Stimulated activated CD4-positive, alpha-beta T cell treated with anti-CD3 and anti-CD28 coated beads, Interleukin-12 subunit alpha, Interleukin-12 subunit beta, amount 100 ng/mL, for 4 hours (primary cell): ENCODE measurements at places on chromosomes 16 and 17.

- no peak for DNase-seq
These were observed 7.8 kb downstream of the RARA start for GRCh38 chr17:40316571-40317344.

GRCh38 chr16:19783363-19784182, 65.5 kb downstream of the IQCK start:
- DNase-seq = no peak

- no peak for DNase-seq
These were observed 18.7 kb downstream of the LRRC75A start for GRCh38 chr17:16473044-16474011.

- no peak for DNase-seq
These were observed 49.9 kb downstream of the BAIAP2 start for GRCh38 chr17:81084680-81085419.

GRCh38 chr17:37650419-37651003, 7.3 kb upstream of the DDX52 start:
- no peak for DNase-seq

- DNase-seq = no peak
These were observed 10.8 kb downstream of the ZNF469 start for GRCh38 chr16:88393571-88393970.

- peak; percentile 40 for DNase-seq
These were observed 38.4 kb upstream of the ARL4D start for GRCh38 chr17:43360376-43360738.

GRCh38 chr16:1998360-1998835, 8.6 kb downstream of the SYNGR3 start:
- DNase-seq = no peak

DNA sequence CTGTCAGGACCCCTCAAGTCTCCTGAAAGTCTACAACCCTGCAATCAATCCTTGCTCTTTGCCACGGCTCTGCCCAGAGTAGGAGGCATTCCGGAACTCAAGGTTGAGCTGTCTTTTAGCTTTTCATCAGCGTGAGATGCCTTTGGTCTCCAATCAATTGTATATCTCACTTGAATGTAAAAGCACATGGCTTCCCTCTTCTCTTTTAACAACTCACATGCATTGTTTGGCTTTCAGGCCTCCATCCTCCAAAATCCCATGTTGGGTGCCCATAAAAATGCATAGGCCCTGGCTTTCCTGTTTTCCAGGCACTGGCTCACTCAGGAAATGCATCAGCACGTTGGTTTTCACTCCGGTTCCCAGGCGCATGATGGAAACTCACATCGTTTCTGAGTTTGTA, 64.0 kb upstream of the FOXF1 start:
- DNase-seq = no peak

GRCh38 chr16:9378876-9379275, 287.4 kb downstream of the HAPSTR1 start:
- no peak for DNase-seq

- no peak for DNase-seq
These were observed 15.3 kb upstream of the RPTOR start for GRCh38 chr17:80529104-80529903.

DNA sequence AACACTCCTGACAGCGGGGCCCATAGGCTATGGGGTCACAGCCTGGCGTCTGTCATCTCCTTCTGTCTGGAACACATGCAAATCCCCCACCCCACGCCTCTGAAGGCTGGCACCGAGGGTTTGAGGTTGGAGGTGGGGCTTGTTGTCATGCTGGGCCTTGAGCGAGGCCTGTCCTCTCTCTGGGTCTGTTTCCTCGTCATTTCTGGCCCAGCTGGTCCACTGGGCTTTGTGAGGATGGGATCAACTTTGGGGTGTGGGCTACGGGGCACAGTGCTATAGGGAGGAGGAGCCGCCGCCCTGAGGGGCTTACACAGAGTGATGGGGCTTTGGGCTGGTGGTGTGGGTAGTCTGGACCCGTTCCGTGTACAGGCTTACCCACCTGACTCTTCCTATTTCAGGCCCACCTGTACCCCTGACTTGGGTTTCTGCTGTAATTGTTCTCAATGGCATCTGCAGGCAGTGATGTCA, 87.5 kb downstream of the AMFR start:
- DNase-seq = no peak

DNA sequence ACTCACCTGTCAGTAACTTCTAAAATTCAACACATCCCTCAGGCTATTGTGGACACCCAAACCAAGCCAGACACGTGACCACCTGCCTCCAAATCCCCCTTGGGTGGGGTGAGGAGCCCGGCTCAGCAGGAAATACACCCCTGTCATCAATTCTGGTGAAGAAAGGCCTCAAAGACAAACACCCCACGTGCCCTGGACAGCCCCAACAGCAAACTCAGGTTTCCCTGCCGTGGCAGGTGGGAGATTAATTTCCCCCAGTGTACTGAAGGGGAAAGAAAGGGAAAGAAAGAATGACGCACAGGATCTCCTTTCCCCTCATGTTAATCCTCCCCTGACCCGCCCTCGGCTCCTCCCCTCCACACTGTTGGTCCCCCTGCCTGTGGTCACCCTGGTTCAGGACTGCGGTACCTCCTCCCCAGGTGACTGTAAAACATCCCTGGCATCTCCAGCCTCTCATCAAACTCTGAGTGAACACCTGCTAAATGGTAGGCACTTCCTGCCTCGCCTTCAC, 98.3 kb downstream of the ZNF423 start:
- no peak for DNase-seq

DNA sequence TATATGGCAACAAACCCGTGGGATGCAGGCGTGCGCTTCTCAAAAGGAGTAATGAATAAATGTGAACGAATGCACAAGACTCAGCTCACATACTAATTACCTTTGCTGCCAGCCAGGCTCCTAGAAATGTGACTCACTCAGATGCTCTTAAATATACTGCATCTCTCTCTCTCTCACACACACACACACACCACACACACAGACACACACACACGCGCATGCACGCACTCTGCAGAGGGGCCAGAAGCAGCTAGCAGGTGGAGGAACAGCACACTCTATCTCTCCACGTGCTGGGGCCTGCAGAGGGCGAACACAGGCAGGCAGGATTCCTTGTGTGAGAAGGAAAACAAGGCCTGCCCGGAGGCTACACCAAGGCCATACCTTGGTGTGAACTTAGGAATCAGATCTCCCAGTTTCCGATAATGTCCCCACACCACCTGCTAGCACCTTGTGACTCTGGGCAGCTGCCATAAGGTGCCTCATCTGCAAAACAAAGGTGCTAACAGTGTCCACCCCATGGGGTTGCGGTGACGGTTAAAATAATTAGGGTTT, 5.3 kb downstream of the GPRC5B start:
- DNase-seq = no peak

- DNase-seq = no peak
These were observed 687.7 kb upstream of the RBFOX1 start for GRCh38 chr16:6644916-6645315.

- DNase-seq = no peak
These were observed 21.8 kb downstream of the GSE1 start for GRCh38 chr16:85634747-85635544.

GRCh38 chr17:14925498-14925897, 339.6 kb downstream of the PMP22 start:
- no peak for DNase-seq

DNA sequence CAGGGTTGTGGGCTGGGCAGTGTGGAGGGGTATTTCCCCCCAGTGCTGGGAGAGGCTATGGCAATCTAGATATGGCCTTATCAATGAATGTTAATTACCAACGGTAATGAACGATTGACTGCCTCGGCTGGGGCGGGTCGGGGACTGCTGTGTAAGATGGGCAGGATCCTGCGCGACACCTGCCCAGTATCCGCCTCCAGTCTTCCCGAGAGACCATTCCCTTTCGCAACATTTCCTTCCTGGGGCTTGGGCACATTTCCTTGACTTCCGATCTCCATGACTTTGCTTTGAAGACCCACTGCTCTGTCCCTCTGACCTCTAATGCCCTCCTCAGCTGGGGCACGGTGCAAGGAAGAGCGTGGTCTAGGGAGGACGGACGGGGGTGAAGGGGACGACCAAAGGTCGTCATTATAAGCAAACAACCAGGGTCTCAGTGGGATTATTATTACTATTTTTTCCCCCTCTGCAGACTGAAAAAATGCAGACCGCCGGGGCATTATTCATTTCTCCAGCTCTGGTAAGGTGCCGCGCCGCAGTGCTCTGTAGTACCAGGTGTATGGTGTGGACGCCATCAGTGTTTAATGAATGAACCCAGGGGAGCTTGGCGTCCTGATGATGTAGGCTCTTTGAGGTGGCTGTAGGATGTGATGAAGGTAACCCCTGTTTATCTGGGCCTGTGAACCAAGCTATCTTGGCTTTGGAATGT, 506 bp downstream of the ATP5MC1 start:
- DNase-seq = no peak

GRCh38 chr16:49588026-49588425, 214.4 kb downstream of the C16orf78 start:
- DNase-seq = no peak

- peak; percentile 20 for DNase-seq
These were observed 547 bp downstream of the RAB26 start for GRCh38 chr16:2148714-2149629.

DNA sequence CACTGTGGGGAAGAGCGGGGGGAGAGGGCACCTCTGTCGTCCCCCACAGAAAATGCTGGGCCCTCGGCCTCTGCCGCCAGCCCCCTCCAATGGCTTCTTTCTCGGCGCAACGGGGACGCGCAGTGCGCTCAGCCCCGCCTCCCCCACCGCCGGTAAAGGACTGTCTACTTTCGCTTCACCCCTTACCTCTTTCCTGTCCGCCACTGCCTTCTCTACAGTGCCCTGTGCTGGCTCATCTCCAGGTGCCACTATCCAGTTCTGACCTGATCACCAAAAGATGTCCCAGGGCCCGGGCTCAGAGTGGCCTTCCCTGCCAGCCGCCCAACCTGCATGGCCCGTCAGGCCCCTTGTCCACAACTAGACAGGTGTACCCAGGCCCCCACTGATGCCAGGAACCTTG, 7.3 kb downstream of the ENDOV start:
- DNase-seq = no peak

GRCh38 chr16:56767024-56767423, 37.1 kb downstream of the NUP93 start:
- no peak for DNase-seq

- peak; percentile 42 for DNase-seq
These were observed 204.1 kb upstream of the CIBAR2 start for GRCh38 chr16:85316321-85316919.

GRCh38 chr17:78557598-78558039, 19.6 kb downstream of the DNAH17 start:
- no peak for DNase-seq

DNA sequence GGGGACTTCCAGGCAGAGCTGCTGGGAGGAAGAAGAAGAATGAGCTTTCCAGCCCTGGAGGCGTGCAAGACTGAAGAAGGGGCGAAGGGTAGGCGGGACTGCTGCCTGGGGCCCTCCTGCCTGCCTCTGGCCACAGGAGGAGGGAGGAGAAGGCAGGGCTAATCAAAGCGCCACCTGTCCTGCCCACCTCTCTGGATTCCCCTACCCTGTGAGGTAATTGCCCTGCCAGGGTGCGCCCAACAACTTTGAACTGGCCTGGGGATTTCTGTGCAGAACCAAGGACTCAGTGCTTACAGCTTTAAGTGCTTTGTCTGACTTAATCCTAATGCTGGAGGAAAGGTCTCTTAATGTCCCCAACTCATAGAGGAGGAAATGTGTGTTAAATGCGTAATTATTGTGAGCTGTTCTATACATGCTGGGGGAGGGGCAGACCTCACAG, at the start of gene NOXO1:
NOXO1 (minus strand) TSS at position 72 of the 439 bp plus-strand sequence. CDS start 290 bp downstream, outside the sequence.
- no peak for DNase-seq

- DNase-seq = no peak
These were observed 2.4 kb downstream of the PFN1 start for GRCh38 chr17:4945944-4946280.

DNA sequence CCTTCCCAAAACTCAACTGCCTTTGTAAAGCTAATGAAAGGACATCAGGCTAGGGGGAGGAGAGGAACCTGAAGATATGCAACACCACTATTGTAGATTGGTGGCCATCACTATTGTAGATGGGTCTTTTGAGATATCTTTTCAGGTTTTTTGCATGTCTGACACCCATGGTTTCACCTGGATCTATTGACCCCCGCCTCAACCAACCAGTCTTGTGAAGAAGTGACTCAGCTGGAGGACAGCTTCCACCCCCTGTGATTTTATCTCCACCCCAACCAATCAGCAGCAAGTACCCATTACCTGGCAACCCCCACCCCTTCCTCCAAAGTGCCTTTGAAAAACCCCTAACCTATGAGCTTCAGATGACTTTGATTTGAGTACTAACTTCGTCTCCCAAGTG, 382.6 kb upstream of the GOT2 start:
- no peak for DNase-seq

DNA sequence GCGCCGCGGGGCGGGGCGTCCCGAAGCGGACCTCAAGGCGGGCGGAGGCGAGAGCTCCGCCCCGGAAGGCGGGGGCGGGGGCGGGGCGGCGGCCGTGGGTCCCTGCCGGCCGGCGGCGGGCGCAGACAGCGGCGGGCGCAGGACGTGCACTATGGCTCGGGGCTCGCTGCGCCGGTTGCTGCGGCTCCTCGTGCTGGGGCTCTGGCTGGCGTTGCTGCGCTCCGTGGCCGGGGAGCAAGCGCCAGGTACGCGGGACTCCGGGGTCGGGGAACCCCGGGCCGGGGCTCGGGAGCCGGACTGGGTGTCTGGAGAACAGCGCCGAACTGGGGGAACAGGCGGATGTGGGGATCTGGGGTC, at the start of gene TNFRSF12A:
TNFRSF12A (plus strand) TSS at position 122 of the 357 bp plus-strand sequence; CDS start at position 152, 30 bp downstream.
- DNase-seq = peak; percentile 64

GRCh38 chr16:56252835-56253234, 61.5 kb downstream of the GNAO1 start:
- no peak for DNase-seq

DNA sequence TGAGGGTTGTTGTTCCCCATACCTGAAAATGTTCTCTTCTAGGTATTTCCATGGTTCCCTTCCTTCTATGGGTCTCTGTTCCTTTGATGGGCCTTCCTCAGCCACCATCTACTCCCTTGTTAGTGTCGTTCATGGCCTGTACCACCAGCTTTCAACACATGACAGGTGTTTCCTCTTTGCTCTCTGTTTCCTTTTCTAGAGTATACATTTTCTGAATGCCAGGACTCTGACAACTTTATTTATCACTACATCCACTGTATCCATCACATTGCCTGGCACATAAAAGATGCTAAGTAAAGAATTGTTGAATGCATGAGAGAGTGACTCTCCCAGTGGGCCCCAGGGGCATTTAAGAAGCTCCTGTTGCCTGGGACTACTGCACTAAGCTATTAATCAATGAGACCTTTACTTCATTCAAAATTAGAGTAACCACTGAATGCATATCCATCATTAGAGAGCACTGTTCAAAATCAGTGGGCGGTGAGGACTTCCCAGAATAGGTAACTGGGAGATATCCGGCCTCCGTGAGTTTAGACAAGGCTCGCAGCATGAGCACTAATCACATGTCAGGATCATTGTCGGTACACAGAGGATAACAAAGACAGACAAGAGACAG, 255.0 kb downstream of the CBLN1 start:
- no peak for DNase-seq

- DNase-seq = no peak
These were observed 20.2 kb downstream of the GNAO1 start for GRCh38 chr16:56211435-56211981.
